ENCODE measurements at places on chromosomes 5 and 9. TPM values are rescaled to one million over a fixed set of nuclear protein-coding genes. Genes with fewer than 3 reads are reported as not detected.
A peak's percentile ranks its signal among the peaks of the same experiment; 100 is the strongest.

Gene WNK2
- total RNA-seq: 44.6 TPM

Gene MRPL50
- 7.6 TPM for total RNA-seq

Gene CSF1R
- 0.72 TPM for total RNA-seq

GRCh38 chr5:143793249-143793648 is 18.7 kb upstream of the HMHB1 start:
- DNase-seq: no peak

- no peak for DNase-seq
Measured at GRCh38 chr9:108772301-108772894, 83.4 kb downstream of the ACTL7B start.

- DNase-seq: no peak
Measured at GRCh38 chr9:126057121-126057825, 269.4 kb upstream of the MVB12B start.

DNA sequence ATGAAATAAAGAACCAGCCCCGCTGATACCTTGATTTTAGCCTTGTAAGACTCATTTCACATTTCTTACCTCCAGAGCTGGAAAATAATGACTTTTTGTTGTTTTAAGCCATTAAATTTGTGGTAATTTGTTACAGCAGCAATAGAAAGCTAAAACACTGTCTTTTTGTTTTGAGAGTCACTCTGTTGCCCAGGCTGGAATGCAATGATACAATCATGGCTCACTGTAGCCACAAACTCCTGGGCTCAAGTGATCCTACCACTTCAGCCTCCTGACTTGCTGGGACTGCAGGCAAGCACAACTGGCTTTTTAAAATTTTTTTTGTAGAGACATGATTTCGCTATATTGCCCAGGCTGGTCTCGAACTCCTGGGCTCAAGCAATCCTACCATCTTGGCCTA is 34.7 kb upstream of the MYO10 start:
- no peak for DNase-seq

- DNase-seq: no peak
Measured at GRCh38 chr5:125390326-125390725, 643.9 kb upstream of the ZNF608 start.

- no peak for DNase-seq
Measured at GRCh38 chr5:36948650-36949049, 72.1 kb downstream of the NIPBL start.

DNA sequence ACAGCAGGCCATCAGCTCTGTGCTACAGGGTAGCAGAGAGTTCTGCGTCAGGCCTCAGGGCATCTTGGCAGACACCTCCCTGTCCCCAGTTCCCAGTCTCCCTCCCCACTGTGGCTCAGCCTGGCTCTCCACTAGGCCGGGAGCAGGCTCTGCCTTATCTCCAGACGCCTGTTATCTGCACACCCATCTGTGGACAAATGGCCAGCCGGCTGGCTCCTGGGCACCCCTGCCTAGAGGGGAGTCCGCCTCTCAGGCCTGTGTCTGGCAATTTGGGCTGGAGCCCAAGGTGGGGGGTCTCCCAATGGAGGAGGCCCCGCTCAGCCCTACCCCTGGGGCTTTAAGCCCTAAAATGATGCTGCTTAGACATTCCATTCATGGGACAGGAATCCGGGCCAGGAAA is 39.2 kb upstream of the HAND1 start:
- DNase-seq: peak; percentile 11

- no peak for DNase-seq
Measured at GRCh38 chr9:36319183-36319582, 60.9 kb upstream of the GNE start.

- DNase-seq: no peak
Measured at GRCh38 chr5:35031276-35031675, 16.5 kb downstream of the AGXT2 start.

DNA sequence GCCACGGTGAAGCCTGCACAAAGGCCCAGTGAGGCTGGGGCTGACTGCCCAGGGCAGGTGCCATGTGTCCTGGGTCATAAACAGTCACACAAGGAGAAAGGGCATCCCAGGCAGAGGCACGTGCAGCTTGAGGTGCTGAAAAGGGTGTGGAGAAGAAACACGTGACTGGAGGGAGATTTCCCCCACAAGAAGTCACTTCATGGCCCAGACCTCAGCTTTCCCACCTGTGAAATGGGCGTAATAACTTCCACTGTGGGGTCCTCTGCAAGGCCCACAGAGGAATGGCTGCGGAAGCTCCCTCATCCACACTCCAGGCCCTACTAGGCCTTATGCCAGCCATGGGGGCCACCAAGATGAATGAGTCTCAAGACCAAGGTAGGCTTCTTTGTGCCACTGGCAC is 20.1 kb upstream of the CPLX2 start:
- no peak for DNase-seq

DNA sequence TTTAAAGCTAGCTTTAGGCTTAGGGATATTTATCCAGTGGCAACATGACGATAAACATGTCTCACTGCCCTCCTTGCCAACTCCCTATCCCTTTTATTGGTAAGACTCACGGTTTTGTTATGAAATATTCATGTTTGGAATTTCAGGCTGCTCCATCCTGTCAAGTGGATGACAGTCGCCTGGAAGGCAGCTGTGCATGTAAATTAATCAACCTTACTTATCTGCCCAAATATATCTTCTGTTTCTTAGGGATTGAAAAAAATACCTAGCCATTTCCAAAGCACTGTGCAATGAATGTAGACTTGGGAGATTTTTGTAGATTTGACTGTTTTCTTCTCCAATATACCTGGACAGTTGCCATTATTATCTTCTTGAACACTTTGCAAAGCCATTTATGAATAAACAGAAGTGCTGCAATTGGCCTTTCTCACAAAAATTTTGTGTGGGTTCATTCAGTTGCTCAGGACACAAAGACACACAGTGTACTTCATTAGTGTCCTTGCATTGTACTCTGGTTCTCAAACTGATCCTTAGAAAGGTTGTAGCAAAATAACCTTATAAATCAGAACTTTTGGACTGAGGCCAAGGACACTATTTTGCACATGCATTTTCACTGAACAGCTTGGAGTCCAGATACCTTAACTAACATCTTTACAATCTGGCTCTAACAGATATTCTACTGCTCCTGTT is 889.4 kb upstream of the SEMA6A start:
- no peak for DNase-seq

GRCh38 chr5:68406767-68407241 is 191.2 kb downstream of the PIK3R1 start:
- DNase-seq: peak; percentile 7

- DNase-seq: no peak
Measured at GRCh38 chr9:121399883-121400607, 30.0 kb upstream of the STOM start.

DNA sequence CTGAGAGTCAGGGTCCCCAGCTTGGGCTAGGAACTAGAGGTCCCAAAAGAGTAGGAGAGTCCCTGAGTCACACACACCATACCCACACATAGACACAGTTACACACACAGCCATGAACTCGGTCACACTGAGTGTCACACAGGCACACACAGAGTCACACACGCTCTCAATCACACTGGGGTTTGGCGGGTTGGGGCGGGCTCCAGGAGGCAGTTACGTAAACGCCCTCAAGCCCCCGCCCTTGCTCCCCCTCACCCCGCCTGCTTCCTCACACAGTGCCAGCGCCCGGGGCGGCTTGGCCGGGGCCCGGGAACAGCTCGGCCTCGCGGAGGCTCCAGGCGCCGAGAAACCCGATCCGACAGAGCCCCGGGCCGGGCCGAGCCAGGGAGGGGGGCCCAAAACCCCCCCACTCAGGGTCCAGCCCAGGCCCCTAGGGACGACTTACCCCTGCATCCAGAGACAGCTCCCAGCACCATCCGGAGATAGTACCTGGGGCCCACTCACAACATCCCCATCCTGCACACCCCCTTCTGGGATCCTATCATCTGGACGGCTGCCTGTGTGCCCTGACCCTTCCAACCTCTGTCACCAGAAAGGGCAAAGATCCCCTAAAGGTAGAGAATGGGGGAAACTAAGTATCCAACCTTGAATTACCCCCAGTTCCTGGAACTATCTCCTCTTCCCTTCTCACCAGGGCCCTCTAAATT is 3.5 kb upstream of the CNTFR start:
- no peak for DNase-seq

- DNase-seq: no peak
Measured at GRCh38 chr5:109882546-109882945, 192.8 kb downstream of the MAN2A1 start.

Data from PC-9 (cell line).